ENCODE measurements at places on chromosomes 3 and 15.

GRCh38 chr3:185866995-185867394 is 42.2 kb upstream of the IGF2BP2 start:
- DNase-seq = no peak

- peak; percentile 69 for DNase-seq
Measured at GRCh38 chr15:68699881-68700454, 120.7 kb downstream of the ANP32A start.

GRCh38 chr3:107561980-107562379 is 39.2 kb downstream of the BBX start:
- DNase-seq = no peak

DNA sequence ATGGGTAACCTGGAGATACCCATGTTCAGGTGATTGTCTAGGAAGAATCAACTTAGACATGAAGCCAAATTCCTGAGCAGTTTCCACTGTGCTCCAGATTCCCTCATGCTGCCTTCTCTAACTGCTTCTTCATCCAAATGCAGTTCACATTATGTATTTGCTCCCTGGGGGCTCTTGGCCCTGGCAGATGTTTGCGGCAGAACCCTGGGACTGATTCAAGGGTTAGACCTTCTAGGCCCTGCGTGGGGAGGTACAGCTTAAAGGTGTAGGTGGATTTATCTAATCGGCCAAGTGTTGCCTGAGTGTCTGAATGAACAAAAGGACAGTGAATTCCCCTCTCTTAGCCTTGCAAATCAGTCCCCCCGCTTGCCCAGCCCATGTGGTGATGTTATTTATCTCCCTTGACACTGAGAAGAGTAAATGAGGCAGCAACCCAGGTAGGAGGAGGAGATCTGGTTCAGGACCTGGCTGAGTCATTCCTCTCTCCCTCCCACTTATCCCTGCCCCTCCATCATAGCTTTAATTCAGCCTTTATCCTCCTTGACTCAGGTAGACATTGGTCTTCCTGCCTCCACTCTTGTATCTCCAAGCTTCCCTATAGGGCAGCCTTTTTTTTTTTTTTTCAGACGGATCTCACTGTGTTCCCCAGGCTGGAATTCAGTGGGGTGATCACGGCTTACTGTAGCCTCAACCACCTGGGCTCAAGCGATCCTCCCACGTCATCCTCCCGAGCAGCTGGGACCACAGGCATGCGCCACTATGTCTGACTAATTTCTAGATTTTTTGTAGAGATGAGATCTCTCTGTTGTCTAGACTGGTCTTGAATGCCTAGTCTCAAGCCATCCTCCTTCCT is 54.8 kb downstream of the MAGEF1 start:
- no peak for DNase-seq

- peak; percentile 87 for DNase-seq
Measured at GRCh38 chr3:126356373-126357264, 589 bp downstream of the KLF15 start.

DNA sequence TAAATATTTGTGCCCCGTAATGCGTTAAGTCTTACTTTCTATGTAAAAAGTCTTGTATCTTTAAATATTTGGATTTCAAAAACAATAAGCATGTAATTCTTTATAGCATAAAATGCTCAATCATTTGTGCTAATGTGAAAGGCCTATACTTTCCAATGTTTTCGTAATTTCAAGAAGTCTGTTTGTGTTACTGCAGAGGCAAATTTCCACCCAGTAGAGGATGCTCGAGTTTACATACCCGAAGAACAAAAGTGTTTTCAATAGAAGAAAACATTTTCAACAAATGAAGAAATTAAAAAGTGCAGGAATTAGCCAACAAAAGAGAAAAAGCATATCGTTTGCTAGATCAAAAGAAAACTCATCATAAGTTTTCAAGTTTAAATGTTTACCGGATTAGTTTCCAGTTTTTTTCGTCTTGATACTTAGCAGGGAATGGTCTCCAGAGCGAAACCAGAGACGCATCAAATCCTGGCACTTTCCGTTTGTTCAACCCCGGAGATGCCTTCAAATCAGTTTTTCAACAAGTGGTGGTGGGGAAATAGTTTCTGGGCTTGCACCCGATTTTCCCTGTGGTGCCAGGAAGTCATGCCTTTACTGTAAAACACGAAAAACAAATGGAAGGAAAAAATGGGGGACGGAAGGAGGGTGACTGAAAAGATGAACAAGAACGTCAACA is 1.0 kb downstream of the CGGBP1 start:
- DNase-seq = no peak

- DNase-seq = no peak
Measured at GRCh38 chr3:72065872-72066641, 281.1 kb upstream of the PROK2 start.

GRCh38 chr3:44584646-44585501 is at the start of gene ZNF660:
ZNF660 (plus strand) TSS chr3:44584964; CDS start chr3:44594194, 9,230 bp downstream.
- DNase-seq = peak; percentile 88

DNA sequence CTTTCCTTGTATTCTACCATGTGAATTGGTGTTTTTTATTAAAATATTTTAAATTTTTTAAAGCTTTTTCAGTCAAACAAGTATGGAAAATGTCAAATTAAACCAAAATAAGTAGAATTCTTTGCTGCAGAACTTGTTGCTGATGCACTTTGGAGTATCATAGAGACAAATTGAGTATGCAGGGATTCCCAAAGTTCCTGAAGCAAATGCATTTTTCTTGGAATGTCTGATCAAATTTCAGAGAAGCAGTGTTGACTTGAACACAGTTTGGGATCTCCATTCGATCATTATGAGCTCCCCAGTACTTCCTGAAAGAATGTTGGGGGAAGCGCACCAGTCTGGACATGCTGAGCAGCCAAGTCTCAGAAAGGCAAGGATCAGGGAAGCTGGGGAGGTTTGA is 517.8 kb upstream of the CFAP20DC start:
- DNase-seq = no peak

- DNase-seq = no peak
Measured at GRCh38 chr3:54527521-54527920, 400.3 kb downstream of the LRTM1 start.

DNA sequence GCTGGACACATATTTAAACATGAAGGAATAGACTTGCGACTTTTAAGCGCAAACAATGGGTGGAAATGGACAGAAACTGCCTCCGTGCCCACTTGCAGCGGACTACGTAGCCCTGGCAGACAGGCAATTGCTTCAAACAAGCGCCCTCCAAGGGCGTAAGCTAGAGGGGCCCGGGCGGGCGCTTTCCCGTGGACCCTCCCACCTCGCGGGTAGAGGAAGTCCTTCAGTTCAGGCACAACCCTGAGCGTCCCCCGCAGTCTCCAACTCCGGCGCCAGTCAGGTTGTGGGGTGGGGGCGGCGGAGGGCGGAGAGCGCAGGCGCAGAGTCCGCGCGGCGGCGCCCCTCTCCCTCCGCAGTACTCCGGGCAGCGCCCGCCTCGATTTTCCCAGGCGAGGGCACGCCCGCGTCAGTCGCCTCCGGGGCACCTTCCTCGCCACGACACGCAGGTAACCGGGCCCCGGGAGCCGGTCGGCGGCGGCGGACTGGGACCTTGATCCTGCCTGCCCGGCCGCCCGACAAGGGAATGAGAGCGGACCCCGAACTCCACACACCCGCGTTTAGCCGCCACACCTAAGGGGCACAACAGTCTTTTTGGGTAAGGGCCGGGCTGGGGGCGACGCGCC is at the start of gene SLC35G2:
Gene SLC35G2 (plus strand): TSS at position 358 of the 623 bp plus-strand sequence. CDS start 35,335 bp downstream, outside the sequence.
- DNase-seq = peak; percentile 81

DNA sequence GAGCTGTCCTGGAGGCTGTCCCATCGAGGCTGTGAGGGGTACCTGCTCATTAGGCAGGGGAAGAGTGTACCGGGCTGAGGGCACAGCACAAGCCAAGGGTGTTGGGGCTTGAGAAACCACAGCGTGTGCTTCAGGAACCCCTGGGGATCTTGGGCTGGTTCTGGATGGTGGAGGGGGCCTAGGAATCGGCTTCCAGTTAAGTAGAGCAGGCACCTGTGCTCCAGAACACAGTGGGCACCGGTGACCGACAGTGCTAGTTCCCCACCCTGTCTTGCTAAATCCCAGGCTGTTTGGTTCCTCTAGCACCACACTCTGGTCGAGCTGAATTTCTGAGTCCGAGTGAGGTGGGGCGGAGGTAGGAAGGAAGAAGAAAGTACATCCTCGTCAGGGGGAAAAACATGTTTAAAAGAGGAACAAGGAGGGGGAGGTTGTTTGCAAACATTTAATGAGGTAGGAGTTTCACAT is 29.1 kb downstream of the SLC6A6 start:
- peak; percentile 56 for DNase-seq
